ENCODE measurements at places on chromosomes 13 and 19.

DNA sequence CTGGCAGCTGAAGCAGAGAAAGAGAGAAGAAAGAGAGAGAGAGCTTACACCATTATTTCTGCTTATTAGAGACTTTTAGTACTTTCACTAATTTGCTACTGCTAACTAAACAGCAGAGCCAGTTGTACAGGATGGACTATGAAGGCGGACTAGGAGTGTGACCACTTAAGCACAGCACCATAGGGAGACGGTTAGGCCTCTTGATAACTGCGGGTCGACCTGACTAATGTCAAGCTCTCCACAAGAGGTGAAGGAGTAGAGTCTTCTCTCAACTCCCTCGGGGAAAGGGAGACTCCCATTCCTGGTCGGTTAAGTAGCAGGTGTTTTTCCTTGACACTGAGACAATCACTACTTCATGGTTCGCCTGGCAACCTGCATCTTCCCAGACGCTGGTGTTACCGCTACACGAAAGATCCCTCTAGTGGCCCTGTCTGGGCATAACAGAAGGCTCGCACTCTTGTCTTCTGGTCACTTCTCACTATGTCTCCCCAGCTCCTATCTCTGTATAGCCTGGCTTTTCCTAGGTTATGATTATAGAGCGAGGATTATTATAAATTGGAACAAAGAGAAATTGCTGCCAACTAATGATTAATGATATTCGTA lies 5.3 kb upstream of the PSG7 start:
- DNase-seq: no peak

- no peak for DNase-seq
These were observed 7.9 kb upstream of the FBXL3 start for GRCh38 chr13:77034881-77035280.

DNA sequence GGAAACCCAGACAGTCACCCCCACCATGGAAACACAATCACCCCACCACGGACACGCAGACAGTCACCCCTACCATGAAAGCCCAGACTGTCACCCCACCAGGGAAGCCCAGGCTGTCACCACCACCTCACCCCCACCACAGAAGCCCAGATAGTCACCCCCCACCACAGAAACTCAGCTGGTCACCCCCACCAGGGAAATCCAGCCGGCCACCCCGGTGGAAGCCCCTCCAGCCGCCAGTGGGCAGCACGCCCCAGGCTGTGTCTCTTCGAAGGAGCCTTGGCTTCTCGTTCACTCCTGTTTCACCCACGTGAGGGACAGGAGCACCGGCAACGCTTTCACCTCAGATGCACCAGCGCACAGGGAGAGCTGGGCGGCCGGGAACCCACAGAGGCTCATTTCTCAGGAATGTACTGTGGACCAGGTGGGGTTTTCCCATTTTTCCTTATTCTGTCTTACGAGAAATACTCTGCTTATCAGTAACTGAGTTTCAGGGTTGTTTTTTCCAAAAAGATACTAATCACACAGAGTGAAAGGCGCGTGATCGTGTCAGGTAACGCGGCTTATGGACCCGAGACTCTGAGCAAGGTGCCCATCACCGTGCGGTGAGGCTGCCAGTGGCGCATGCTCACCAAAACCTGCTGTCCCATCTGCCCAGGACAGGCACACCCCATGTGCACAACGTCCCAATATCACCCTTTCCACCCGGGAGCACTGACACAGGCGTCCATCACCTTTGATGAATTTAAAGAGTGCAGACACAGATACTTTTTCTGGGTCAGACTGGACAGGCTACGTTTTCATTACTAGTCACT lies 28.0 kb downstream of the CARS2 start:
- no peak for DNase-seq

DNA sequence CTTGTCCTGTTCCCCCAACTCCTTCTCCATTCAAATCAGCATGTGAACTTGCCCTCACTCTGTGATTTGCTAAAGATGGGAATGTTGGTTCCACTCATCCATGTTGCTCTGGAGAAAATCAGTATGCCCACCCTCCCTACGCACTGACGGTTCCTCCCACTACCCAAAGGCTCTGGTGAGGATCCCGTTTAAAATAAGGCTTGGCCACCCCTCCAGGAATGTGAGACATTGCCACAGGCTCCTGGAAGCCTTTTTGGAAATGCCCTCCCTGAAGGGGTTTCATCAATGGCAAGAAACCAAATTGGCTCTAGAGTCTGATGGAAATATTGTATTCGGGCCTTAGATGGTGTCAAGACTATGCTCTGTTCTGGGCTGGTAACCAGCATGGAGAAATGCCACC lies 187.3 kb downstream of the USP12 start:
- no peak for DNase-seq

- DNase-seq: no peak
These were observed 34.6 kb upstream of the CD177 start for GRCh38 chr19:43318796-43319314.
